ENCODE measurements at places on chromosomes 1 and 21.

GRCh38 chr1:16727190-16728111 is 12.9 kb upstream of the RNU1-4 start:
- no peak for DNase-seq

- DNase-seq, result no peak
Measured at GRCh38 chr1:208544053-208544452, 299.9 kb upstream of the PLXNA2 start.

GRCh38 chr1:27634177-27634984 is 604 bp downstream of the FGR start:
- peak; percentile 44 for DNase-seq

DNA sequence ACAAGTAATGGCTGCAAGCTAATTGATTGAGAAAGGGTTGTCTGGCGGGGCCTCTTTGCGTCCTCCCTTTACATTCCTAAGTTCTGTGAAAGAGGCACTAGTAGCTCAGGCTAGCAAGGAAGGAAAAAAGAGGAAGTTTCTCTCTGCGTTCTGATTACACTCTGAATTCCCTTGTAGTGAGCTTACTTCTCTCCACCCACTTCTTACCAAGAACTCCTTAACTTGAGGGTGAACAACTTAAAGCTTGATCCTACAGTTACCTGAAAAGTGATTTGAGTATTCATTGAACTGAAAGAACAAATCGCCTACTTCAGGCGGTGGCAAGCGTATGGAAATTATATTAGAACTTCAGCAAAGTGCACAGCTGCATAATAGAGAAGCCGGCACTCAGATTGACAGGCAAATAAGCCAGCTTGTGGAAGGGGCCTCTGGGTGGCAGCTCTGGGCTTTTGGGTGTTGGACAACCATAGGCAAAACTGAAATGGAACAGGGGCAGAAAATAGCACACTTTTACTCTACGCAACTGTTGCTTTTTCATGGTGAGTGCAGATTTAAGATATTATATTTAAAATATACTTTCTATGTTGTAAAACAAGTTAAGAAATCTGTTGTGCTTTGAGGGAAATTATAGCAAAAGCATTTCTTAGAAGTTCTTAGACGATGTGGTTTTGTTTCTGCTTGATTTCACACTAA is 464.5 kb downstream of the USP25 start:
- DNase-seq, result no peak

DNA sequence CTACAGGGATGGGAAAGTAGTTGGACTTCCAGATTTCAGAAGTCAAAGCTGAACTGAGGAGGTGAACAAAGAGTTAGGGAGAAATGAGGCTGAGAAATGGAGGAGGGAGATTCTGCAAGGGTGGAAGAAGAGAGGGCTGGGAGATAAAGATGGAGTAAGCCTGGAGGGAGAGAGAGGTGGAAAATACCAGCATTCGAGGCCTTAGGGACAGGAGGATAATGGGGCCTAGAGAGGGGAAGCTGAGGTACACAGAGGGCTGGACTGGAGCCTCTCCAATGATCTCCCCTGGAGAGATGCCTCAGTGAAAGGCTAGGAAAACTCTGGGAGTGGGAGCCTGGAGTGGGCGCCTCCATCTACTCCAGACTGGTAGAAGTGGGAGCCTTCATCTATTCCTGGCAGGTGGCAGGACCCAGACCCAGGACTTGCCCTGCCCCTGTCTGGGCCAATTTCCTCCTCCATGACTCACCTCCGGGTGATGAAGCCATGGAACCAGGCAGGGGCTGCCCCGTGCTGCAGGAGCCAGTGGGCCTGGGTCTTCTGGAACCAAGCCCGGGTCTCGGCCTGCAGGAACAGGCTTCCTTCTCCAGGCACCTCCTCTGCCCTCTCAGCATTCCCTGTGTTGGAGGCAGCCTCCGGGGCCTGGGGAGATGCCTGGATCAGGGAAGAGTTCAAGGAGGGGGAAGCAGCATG is 1.9 kb downstream of the SH2D2A start:
- peak; percentile 66 for DNase-seq

DNA sequence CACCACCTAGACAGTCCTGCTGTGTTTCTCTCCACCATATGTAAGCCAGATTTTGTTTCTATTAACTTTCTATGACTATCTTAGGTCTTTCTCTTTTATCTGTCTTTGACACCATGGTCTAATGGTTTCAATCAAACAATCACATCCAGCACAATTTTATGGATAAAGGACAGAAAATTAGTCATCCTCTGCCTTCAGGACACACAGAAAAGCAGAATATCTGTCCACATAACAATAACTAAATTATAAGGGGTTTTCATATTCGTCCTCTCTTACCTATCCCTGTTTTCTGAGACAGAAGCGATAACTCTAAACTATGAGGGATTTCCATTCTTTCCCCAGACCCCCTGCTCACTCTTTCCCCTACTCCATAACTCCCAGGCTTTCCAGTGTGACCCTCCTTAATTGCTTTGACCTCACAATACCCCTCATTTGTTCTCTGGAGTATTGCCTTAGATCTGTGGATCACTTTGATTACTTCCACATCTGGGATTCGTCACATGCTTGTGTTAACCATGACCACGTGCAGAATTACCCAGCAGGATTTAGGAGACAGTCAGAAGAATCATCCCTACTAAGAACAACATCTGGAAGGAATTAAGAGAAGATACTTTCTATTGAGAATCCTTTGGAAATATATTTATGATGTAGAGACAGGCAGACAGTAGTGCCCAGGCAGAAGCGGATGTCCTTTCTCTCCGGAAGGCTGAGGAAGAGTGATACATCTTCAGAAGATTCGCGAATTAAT is 108.2 kb upstream of the GREM2 start:
- no peak for DNase-seq

DNA sequence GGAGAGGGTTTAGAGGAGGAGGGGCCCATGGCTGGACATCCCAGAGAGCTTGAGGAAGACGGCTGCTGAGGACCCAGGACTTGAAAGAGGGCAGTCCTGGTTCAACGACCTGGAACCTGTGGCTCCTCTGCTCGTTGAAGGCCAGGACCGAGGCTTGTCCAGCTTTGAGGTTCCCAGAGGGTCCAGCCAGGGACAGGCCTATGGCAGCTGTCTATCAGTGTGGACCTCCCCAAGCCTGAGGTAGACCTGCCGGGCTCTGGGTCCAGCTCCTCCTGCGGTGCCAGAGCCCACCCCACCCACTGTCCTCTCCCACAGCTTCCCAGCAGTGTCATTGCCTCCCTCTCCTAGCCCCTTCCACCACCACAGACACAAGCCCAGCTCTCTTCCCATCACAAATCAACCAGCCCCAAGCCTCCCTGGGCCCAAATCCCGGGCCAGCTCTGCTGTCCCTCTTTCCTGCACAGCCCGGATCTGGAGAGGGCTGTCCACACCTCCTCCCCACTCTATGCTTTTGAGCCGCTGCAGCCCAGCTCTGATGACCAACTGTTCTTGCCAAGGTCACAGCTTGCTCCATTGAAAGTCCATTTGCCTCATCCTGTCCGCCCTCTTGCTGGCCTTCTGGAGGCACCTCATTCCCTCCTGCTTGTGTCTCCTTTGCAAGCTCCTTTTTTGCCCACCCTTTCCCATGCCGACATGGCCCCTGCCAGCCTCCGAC is 48.7 kb upstream of the EDN2 start:
- no peak for DNase-seq

DNA sequence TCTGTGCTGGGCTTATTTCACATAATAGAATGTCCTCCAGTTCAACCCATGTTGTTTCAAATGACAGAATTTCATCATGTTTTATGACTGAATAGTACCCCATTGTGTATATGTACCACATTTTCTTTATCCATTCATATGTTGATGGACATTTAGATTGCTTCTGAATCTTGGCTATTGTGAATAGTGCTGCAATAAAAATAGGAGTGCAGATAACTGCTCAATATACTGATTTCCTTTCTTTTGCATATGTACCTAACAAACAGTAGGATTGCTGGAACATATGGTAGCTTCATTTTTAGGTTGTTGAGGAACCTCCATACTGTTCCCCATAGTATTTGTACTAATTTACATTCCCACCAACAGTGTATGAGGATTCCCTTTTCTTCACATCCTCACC is 491.1 kb downstream of the BRINP3 start:
- no peak for DNase-seq

- no peak for DNase-seq
Measured at GRCh38 chr1:48019714-48020315, 22.6 kb upstream of the TRABD2B start.

DNA sequence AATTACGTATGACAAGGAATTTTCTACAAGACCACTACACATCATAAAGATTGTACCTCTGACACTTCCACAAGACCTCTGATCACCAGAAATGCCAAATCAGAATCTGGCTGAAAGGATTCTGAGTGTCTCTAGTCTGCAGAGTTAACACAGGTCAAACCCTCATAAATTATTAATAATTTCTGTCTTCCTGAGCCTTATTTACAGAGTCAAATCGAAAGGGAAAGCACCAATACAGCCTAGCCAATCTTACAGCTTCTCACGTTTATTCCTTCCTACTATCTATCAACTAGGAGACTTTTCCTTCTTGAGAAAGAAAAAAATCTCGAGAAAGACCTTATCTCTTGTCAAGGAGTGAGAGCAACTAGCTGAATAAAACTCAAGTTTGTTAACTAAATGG is 2151.6 kb downstream of the MRPL39 start:
- DNase-seq, result no peak

- DNase-seq, result no peak
Measured at GRCh38 chr1:26771285-26771642, 16.5 kb upstream of the PIGV start.

DNA sequence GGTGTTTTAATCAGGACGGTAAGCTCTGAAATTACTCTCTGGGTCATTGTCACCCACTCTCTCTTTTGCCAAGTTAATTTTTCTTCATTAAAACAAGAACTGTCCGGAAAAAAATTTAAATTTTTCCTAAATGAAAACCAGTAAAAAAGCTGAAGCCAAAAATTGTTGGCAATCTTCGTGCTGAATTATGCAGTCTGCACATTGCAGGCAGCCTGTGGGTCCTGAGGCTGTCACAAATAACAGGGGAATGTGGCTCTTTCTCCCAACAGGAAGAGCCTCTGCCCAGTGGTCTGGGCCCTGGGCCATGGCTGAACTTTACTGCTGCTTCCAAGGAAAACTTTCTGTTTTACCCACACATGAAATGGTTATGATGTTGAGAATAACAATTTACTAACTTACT is 153.9 kb upstream of the SPAG17 start:
- no peak for DNase-seq

- no peak for DNase-seq
Measured at GRCh38 chr1:20834192-20834591, 47.1 kb upstream of the HP1BP3 start.

GRCh38 chr1:24009406-24009805 is 29.3 kb upstream of the SRSF10 start:
- no peak for DNase-seq

DNA sequence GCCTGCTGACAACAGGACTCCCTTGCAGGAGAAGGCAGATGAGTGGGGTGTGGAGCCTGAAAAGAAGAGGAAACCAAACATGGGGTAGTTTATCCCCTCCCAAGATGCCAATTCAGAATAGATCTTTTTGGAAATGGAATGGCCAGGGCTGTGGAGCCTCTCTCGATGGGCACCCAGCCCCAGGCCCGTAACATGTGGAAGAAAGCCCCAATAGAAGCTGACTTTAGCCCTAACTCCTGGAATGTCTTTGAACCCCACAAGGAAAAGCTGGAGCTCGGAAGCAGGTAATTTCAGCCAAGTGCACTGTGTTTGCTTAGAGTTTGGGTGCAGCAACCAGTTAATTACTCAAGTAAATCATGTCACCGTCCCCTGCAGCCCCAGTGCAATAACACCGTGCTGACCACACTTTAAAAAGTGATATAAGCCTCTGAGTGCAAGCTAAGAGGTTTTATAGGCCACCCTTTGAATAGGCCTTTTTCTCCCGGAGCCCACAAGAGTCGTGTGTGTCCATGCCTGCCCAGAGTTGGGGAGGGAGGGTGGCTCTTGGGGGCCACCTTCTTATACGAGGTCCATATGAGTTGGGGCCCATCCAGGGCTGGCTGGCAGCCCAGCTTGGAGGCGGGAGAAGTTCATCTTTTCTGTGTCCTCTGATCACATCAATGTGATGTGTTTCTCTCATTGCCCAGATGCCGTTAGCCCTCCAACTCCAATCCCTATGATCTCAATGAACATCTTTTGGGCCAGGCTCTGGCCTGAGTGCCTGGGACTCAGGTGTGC is 153.2 kb downstream of the TRABD2B start:
- DNase-seq, result no peak

GRCh38 chr1:1318131-1318652 is 6.3 kb downstream of the INTS11 start:
- no peak for DNase-seq

DNA sequence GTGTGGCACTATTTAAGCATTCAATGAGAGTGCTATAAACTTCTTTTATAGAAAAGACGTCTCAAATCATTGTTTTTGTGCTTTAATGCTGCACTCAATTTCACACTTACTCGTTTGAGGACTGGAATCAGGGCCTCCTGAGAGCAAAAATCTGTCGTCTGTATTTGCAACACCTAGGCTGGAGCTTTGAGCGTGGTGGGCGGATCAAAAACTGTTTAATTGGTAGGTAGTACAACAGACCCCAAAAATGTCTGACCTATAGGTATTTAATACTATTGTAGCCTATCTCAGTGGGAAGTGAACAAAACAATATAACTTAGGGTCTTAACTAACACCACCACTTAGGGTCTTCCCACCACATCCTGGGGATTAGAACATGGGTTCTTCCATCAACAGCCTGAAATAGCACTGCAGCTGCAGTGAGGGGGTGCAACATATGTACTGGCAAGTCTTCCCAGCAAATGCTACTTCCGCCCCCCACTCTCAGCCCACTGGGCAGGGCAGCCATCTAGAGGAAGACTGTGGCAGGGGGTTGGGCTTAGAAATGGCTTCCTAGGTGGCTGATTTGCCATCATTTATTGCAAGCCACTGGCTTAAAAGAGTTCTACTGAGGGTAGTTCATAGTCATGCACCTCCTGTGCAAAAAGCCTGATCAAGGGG is 48.3 kb downstream of the CD46 start:
- no peak for DNase-seq

- no peak for DNase-seq
Measured at GRCh38 chr1:25818569-25818968, 1.2 kb upstream of the MTFR1L start.

DNA sequence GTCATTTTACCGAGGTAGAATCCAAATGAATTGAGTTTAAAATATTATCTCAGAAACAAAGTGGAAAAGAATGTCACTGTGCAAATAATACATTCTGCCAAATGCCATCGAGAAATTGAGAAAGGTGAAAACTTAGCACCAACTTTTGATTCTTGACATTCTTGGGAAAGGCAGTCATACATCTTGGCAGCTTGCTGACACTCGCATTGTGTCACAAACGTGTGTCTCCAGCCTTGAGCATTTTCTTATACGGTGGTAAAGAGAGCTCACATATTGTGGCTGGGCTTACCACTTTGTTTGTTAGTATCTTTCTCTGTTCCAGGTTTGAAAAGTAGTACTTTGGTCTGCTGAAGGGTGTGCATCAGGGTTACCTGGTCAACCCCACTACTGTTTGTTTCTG is 1456.1 kb downstream of the BRINP3 start:
- no peak for DNase-seq

All from T-helper 22 cell (primary cell).